ENCODE measurements at places on chromosomes 6 and 20.

DNA sequence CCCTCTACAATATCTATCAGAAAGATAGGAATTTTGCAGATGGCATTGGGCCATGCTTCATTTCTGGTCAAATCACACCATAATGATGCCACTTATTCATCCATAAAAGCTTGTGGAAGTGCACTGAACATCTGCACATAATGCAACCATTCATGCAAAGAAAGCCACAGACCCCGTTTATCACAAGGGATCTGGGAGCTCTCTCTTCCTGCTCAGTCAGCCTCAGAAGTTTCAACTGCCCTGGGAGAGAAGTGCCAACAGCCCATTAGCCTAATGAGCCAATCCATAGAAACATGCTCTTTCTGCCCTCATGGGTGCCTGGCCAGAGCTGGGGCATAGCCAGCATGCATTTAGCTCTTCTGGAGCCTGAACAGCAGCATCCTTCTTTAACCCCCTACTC, 85.8 kb downstream of the SLC35F1 start:
- no peak for DNase-seq

DNA sequence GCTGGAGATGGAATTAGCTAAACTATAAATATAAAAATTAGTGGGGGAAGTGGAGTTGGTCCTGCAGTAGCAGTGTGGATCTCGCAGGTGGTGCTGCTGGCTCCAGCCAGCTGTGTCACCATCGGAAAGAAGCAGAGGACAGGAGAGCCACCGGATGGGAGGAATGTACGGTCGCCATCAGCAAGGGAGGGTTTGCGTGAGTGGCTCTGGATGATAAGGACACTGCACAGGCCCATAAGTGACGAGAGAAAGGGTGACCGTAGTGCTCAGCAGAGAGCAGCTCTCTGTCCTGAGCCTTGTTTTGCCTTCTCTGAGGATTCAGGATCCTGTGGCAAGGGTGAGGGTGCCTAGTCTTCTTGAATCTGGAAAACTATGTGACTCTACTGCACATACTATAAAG, 378.7 kb downstream of the ZFAND3 start:
- no peak for DNase-seq

GRCh38 chr20:370151-370600, 10.4 kb upstream of the TRIB3 start:
- DNase-seq, result no peak

DNA sequence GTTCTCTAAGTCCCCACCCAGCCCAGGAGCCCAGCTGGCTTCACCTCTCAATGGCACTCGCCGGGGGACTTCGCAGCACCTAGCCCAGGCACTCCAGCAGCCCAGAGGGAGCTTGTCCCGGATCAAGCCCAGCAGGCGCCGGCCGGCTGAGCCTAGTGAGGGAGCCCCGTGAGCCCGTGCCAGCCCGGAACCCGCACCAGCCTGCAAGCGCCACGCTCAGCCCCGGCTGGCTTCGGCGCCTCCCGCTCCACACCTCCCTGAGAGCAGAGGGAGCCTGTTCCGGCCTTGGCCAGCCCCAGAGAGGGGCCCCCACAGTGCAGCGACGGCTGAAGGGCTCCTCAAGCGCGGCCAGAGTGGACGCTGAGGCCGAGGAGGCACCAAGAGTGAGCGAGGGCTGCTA, 27.1 kb upstream of the PPP1R14C start:
- no peak for DNase-seq

GRCh38 chr6:170294298-170294730, 3.4 kb upstream of the DLL1 start:
- DNase-seq, result no peak

DNA sequence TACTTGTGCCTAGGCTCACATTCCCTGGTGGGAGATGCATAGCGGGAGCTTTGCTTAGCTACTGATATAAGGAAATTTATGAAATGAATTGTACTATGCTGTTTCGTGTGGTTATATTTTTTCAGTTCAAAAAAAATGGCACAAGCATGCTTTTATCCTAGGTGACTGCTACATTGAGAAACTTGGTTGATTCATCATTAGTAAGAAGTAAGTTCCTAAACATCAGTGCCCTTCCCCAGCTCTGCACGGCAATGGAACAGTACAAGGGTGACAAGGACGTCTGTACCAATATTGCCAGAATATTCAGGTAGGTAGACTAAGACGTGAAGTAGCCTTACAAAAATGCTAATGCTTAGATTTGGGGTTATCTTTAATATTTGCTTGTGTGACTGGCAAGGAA, 79.7 kb downstream of the ARMC2 start:
- DNase-seq, result no peak

DNA sequence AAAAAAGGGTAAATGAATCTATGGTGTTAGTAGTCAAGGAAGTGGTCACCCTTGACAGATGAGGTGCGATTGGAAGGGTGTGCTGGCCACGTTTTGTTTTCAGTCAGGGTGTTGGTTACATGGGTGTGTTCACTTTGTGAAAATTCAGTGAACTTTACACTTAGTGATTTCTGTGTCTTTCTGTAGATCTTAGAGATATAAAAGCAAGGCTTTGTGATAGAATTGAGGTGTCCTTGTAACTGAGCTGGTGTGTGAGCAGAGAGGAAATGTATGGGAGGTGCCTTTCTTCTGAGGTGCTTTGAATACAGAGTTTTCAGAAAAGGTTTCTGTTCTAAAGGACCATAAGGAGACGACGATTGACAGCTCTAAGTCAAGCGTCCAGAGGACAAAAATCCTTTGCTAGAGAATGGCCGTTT, 90.5 kb downstream of the SAMD3 start:
- no peak for DNase-seq

- DNase-seq, result no peak
Observed at GRCh38 chr6:118299457-118299856, 248.6 kb upstream of the PLN start.

DNA sequence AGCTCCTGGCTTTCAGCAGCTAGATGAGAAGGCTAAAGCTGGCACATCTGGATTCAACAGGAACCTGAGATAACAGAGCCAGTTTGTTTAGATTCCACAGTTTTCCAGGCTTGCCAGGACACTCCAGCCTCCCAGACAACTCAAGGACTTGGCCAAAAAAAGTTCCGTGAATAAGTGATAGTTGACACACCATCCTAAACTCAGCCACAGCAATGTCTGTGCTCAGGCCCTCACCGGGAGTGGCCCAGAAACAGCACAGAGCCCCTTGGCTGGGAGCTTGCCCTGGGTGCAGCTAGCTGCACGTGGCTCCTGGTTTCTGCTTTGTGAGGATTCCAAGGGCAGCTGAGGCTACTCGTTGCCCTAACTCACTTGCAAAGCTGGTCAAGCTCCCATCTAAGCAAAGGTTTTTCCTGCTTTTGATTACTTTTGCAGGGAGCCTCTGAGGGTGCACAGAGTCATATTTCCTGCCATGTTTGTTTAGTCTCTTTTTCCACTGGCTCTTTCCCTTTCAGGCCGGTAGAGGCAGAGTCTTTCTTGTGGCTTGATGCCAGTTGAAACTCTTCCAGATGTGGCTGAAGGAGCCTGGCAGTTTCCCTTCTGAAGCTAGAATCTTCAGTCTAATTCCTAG, 118.3 kb upstream of the ECI2 start:
- no peak for DNase-seq

- DNase-seq, result no peak
Observed at GRCh38 chr6:11847515-11848345, 69.1 kb upstream of the ADTRP start.

DNA sequence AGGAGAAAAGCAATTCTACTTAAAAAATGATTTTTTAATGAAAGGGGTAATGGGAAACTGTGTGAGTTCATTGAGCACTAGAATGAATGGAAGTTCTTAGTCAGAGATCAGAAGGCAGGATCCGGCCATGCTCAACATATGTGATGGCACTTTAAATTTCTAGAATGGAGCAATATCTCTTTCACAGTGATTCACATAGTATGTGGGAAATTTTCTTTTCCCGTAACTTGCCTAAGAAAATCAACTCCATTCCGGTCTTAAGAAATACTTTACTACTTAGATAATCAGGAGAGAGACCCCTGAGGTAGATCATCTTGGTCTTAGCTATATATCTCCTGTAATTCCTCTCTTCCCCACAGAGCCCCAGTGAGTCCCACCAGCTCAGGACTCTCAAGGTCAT, 131.8 kb downstream of the SCML4 start:
- no peak for DNase-seq

DNA sequence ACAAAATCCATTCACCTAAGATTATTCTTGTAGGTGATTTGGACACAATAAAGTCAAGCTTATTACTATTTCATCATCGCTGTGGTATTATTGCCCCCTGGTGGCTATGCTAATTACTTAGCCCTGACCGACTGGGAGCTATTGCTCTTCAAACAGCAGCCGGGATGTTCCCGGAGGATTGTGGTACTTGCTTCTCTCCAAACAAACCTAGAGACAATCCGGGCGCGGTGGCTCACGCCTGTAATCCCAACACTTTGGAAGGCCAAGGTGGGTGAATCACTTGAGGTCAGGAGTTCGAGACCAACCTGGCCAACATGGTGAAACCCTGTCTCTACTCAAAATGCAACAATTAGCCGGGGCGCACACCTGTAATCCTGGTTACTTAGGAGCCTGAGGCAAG, 15.4 kb upstream of the STMND1 start:
- DNase-seq, result peak; percentile 57

- DNase-seq, result no peak
Observed at GRCh38 chr6:52887910-52888524, 21.5 kb downstream of the GSTA3 start.

DNA sequence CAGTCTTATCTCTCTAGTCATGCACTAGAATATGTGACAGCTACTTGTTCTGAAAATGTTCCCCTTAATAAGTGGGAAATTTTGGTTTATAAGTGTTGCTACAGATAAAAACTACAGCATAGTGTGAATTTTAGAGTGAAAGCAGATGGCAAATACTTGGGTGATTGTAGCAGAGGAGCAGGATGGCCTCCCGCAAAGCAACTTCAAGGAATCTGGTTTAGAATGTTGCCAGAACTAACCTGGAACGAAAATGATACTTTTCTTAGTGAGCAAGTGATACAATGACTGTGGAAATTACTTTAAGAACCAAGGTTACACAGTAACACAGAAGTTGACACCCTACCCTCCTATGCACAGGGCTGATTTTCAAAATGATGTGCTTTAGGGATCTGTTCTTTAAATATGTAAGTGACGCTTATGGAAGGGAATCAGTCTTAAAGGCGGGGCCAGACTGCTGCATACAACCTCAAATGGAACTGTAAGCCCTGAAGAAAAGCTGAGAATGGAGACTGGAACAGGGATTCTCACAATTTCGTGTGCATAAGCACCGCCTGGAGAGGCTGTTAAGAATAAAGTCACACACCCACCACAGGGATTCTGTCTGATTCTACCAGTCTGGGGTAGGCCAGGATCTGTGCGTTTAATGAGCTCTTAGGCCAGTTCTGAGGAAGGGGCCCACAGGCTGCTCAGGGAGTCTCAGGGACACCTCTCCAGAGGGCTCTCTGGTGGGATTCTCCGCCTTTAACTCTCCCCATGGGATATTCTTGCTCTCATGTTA, 97.9 kb downstream of the FYN start:
- DNase-seq, result no peak

- DNase-seq, result no peak
Observed at GRCh38 chr6:47160702-47161101, 118.6 kb upstream of the ADGRF1 start.

DNA sequence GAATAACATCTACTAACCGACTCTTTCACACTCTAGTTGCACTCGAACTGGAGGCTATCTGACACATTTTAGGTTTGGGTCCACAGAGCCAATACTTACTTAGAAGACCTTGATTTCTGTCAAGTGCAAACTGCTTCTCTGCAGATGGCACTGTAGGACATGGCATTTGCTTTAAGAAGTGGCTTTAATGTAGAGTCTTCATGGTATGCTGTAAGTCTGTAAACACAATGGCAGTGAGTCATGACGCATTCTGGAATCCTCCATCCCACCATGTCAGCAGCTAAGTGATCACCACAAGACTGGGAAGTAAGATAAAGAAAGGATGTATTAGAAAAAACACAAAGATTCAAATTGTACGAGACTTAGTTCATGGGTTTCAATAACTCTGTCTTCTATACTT, 377.0 kb upstream of the NOX3 start:
- DNase-seq, result peak; percentile 24

DNA sequence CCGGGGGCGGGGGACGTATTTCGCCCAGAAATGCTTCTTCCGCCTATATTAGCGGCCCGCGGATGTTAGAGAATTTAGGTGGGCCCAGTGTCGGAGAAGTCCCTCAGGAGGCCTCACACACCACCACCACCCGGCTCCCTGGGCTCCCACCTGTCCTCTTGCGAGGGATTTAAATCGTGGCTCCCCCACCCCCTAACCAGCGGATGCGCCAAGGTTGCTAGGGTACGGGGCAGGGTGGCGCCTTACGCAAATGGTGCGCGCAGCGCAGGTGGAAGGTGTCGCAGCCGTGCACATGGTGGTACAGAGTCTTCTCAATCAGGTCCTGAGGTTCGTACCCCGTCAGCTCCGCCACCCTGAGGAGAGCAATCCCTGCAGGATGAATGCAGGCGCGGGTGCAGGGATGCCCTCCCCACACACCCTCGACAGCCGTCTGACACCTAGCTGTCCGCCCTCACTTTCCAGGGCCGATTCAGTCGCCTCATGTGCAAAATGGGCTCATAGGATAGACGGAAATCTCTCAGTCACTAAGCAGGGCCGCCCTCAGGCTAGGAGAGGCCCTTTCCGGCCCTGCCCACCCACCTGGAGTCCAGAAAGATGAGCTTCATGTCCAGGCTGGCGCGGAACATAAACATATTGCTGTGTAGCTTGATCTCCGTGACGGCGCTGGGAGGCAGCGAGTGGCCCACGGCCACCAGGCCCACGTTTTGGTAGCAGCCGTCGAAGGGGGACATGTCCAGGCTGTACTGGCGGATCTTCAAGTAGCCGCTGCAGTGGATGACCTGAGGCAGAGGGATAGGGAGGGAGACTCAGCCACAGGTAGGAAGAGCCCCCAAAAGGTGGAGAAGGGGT, 16.6 kb downstream of the SIM1 start:
- no peak for DNase-seq

DNA sequence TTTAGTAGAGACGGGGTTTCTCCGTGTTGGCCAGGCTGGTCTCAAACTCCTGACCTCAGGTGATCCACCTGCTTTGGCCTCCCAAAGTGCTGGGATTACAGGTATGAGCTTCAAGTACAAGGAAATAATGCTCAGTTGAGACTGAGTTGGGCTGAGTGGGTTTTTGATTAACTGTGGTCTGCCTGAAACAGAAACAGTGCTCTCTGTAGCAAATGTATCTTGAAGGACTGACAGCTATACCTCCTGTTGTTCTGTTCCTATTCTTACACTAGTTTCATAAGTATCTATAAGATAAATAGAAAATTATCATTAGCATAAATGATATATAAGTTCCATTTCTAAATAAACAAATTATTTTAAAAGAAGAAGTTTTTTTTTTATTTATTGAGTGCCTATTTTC, 142.8 kb upstream of the PTPRK start:
- DNase-seq, result no peak

DNA sequence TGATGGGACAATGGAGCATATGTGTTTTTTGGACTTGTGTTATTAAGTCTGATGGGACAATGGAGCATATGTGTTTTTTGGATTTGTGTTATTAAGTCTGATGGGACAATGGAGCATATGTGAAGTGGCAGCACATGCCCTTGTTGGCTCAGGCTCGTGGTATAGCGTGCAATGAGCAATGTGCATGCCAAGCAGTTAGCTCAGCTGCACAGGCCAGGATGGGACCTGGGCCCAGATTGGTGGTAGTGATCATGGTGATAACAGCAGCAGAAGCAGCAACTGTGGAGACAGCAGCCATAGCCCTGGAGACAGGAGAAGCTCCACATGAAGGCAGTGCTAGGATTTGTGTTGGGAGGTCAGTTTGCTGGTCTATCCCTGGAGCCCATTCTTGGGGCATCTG, 61.1 kb downstream of the IL20RA start:
- DNase-seq, result no peak
